ENCODE measurements at places on chromosomes 6 and 20.

- DNase-seq: peak; percentile 46
Measured at GRCh38 chr6:127343809-127344659, 625 bp upstream of the ECHDC1 start.

DNA sequence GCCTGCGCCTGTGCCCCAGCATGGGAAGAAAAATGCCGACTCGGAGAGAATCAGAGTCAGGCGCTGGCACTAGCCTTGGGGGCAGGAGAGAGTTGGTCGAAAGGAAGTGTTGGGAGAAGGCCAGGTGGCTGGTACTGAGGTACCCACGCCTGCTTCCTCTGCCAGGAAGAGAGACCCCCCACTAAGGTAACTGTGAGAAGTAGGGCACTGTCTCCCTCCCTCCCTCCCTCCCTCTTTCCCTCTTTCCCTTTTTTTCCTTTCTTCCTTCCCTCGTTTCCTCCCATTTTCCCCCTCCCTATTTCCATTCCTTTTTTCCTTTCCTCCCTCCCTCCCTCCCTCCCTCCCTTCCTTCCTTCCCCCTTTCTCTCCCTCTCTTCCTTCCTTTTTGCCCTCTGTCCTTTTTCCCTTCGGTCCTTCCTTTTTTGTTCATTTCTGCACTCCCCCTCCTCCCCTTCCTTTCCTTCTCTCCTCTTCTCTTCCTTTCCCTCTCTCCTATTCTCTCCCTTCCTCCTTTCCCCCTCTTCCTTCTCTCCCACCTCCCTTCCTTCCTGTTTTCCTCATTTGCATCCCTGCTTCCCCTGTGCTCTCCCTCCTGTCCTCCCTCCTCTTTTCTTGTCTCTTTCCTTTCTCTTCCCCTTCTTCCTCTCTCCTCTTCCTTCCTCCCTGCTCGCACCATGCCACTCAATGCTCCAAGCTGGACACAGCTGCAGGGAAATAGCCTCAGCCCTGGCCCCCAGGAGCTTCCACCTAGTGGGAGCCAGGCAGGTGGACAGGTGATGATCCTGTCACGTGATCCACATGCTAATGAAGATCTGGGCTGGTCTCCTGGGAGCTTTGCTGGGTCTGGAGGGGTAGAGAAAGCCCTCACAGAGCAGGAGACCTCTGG, 148.0 kb downstream of the DHX35 start:
- peak; percentile 23 for DNase-seq

- no peak for DNase-seq
Measured at GRCh38 chr20:51238675-51239305, 215.9 kb upstream of the KCNG1 start.

DNA sequence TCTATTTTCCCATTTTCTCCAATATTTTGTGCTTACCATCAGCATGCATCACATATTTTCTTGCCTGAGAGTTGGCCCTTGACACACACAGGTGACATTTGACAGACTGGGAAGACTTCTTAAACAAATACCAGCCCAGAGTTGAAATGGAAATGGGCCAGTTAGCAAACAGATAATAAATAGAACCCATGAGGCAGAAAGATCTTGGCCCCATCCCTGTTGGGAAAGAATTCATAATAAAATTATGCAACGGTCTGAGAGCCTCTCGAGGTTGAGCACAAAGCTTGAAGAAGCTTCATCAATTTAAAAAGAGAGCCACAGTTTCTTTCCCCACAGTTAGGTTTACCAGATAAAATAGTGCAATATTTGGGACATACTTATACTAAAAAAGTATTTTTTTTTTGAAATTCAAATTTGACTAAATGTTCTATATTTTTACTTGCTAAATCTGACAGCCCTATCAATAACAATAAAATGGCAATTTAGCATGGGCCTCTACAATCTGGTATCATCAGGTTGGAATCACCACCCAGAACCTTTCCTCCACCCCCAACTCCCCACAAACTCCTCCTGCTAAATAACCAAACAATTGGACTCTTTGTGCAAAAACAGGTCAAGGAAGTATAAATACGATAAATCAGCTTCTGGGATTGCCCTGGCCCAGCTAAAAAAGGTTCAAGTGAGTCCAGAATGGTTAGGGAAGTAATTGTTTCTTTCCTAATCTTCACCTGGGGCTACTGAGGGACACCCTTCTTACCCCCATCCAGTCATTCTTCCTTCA, 129.8 kb downstream of the CD164 start:
- peak; percentile 7 for DNase-seq

GRCh38 chr6:148625609-148626008, 121.2 kb upstream of the UST start:
- DNase-seq: no peak

GRCh38 chr6:31091680-31092079, 20.7 kb downstream of the C6orf15 start:
- no peak for DNase-seq

GRCh38 chr6:38974389-38975151, 74.0 kb upstream of the GLP1R start:
- DNase-seq: no peak

DNA sequence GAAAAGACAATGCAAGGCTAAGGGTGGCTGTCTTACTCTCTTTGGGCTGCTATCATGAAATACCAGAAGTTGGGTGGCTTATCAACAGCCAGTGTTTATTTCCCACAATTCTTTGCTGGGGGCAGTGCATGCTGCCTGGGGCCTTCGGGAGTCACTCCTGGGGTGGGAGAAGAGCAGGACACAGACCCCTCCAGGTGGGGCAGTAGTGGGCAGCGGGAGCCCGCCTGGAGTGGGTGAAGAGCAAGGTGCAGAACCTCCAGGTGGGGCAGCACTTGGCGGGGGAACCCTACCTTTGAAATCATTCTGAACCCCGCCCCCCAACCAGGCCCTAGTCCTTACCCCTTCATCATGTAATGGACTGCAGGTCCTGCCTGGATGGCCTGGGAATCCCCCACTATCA, 69.6 kb upstream of the THBS2 start:
- DNase-seq: no peak

GRCh38 chr6:81086991-81087390, 665.5 kb downstream of the TENT5A start:
- no peak for DNase-seq

DNA sequence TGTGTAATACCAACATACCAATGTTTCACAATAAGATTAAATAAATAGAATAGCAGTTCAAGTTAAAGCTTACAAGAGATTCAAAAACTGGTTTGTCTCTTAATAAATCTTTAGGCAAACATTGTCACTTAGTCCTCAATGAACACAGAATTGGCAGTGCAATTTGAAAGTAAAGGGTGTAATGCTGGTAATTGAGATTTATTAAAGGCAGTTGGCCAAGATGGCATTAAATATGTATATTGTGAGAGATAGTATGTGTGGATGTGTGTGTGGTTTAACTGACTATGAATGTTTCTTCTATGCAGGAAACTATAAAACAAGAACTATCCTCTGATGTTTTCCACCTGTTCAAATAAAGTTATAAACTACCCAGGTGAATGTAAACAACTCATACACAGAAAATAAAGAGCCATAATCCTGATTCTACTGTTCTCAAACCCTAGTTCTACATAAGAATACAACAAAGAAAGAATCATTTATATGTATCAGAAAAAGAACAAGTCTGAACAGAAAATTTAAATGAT, 267.9 kb upstream of the PTCHD4 start:
- peak; percentile 89 for DNase-seq

DNA sequence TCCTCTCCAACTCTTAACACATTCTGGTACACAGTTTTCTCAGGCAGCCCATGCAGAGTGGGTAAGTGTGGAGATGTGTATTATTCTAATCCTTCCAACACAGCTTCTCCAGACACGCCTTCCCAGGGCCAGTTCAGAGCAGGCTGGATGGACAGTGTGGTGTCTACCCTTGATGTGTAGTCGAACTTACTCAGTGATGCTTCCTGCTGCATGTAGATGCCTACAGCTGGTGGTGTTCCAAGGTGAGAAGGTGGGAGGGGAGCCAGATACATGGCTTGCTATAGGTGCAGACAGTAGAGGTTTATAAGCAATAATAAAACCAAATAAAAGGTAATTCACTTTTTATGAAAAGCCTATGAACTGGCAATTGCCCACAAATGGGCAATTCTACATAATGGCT, 104.0 kb downstream of the QRSL1 start:
- no peak for DNase-seq

DNA sequence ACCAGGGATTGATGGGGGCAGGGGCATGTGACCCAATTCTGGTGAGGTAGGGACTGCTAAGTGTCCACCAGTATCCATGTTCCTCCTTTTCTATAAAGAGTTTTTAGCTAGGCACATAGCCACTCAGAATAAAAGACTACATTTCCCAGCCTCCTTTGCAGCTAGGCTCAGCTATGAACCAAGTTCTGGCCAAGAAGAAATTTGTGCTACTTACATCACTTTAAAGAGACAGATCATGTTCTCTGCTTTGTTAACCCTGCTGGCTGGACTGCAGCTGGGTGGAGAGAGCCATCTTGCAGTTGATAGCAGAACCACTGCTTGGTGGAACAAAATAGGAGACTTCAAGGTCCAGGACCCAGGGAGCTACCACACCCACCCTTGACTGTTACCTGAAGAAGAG, 5.3 kb upstream of the CCM2L start:
- no peak for DNase-seq

- DNase-seq: no peak
Measured at GRCh38 chr6:36605143-36605542, 11.0 kb downstream of the SRSF3 start.

DNA sequence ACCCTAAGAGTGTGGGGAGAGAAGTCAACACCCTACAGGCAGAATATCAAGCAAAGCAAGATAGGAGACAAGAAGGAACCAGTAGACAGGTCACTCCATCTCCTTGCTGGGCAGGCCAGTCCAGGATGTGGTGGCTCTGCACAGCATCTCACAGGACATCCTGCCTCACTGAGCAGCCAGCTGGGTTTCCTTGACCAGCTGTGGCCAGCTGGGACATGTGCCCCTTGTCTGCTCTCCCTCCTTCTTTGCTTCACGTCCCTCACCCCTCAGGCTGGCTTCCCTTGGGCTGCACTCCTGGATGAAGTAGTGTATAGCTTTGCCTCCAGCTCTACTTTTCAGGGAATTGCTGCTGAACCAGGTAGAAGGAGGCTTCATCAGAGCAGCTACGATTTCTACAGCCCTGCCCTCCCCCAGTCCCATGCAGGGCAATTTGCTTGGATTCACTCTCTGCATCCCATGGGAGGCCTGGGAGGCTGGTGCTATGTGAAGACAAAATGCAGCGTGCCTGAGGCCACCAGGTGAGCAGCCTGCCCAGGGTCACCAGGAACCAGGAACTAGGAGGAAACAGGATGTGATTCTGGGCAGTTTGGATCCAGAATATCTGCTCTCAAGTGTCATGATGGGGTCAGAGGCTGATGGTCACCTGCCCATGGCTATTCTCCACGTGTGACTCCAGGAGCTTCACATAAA, 110.0 kb upstream of the PMEPA1 start:
- DNase-seq: no peak

GRCh38 chr6:35014786-35015185, 125.7 kb downstream of the ANKS1A start:
- DNase-seq: no peak

GRCh38 chr6:124205921-124206320, 402.3 kb downstream of the NKAIN2 start:
- DNase-seq: no peak

GRCh38 chr6:16396497-16397319, 158.3 kb downstream of the GMPR start:
- no peak for DNase-seq

DNA sequence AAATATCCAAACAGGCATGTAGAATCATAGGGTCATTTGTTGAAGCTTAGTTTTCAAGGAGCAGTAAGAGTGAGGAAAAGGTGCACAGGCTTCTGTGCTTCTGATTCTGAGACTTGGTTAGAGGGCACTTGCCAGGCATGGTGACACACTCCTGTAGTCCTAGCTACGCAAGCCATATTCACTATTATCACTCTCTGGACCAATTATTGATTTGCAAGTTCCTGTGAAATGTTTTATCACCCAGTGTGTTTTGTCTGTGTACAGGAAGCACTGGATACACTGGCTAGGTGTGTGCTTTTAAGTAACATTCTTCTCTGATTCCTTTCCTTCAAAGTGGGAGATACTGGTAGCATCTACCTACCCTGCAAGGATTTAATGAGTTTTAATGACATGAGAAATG, 76.3 kb downstream of the JARID2 start:
- no peak for DNase-seq

GRCh38 chr6:148593130-148593812, 153.6 kb upstream of the UST start:
- no peak for DNase-seq

DNA sequence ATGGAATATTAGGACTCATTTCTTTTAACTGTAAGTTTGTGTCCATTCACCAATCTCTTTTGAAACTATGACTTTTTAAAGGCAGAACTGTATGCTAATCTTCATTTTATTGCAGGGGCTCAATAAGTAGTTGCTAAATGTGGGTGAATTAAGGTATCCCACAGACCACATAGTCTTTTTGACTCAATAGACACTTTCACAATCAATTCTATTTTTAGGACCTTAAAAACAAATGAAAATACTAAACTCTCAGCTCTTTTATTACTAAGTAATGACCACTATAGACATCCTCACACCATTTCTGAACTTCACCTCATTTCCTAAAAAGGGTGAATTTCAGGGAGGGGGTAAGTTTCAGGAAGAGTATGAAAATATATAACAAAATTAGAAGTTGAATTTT, 106.8 kb upstream of the BEND6 start:
- DNase-seq: no peak

DNA sequence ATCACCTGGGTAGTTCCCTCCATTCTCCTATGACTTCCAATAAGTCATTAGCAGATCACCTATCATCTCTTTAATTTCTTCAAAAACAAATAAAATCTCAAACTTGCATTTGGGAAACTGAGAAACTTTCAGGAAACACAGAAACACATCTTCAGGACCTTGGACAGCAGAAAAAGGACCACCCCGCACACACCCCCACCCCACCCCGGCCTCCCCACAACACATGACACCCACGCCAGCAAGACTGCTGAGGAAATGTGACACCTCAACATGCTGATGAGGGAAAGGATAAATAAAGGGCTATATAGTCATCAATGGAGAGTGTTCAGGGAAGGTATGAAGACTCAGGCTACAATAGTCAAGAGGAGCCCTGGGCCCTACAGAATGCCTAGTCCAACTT, 15.6 kb upstream of the TRIM39 start:
- DNase-seq: no peak

GRCh38 chr6:15096894-15097837, 148.7 kb upstream of the JARID2 start:
- DNase-seq: no peak

DNA sequence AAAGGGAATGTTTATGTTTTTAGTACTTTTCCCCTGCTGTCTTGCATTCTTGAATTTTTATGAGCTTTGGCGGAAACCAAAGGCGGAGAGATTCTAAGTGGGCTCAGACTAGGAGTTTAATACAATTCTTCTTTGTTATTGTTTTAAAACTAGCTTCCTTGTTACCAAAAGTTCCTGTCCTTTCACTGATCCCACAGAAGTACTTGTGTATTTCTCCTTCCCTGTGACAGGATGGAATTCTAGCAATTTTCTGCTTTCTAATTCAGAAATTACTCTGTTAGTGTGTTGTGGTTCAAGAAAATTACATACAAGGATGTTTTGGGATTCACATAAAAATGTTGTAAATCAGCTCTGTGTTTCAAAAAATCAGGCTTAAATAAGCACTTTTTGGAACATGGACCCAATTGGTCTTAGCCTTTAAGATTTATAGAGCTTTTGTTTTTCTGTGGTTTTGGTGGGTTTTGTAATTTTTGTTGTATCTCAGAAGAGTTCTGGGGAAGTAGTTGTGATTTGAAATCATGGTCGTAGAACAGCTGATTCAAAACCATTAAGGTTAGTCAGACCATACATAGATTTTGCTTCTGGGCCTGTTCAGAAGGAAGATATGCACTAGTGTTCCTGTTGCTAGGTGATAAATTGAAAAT, 17.6 kb upstream of the CTAGE9 start:
- DNase-seq: no peak

All from NCI-H1105 treated with DMSO at 0.1 percent for 48 hours (cell line).